ENCODE measurements at places on chromosomes 3 and 15. TPM values are rescaled to one million over a fixed set of nuclear protein-coding genes. Genes with fewer than 3 reads are reported as not detected.

GRCh38 chr15:47652328-47652727 lies 65.0 kb upstream of the SEMA6D start:
- no peak overlapping the region for H3K27ac ChIP-seq
- H3K27me3 ChIP-seq, result no peaks in the 10 kb centered on the region
- no peaks in the 10 kb centered on the region for H3K36me3 ChIP-seq
- peaks cover 7% of the 10 kb centered on the region for H3K4me1 ChIP-seq
- no peak for DNase-seq

GRCh38 chr15:40353697-40354096 lies 2.9 kb downstream of the PHGR1 start:
- peaks cover 26% of the 10 kb centered on the region for H3K4me1 ChIP-seq
- H3K27me3 ChIP-seq, result no peaks in the 10 kb centered on the region
- peak overlapping the region; percentile 34 for H3K27ac ChIP-seq
- no peak overlapping the region for H3K4me3 ChIP-seq
- no peaks in the 10 kb centered on the region for H3K36me3 ChIP-seq

DNA sequence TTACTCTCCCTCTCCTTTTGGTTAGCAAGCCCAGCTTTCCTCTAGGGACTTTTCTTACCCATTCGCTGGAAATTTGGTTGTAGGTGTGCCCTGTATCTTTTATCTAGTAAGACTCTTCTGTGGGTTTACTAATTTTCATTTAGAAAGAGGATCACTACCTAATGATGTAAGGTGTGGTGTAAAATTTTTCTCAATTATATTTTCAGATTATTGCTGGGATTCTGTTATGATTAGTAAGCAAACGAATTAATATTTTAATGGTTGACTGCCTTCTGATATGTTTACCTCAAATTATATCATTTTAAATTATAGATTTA lies 28.5 kb downstream of the PLCL2 start:
- DNase-seq, result no peak
- H3K27me3 ChIP-seq, result no peaks in the 10 kb centered on the region
- H3K27ac ChIP-seq, result no peak overlapping the region
- H3K4me3 ChIP-seq, result no peak overlapping the region
- no peaks in the 10 kb centered on the region for H3K36me3 ChIP-seq

DNA sequence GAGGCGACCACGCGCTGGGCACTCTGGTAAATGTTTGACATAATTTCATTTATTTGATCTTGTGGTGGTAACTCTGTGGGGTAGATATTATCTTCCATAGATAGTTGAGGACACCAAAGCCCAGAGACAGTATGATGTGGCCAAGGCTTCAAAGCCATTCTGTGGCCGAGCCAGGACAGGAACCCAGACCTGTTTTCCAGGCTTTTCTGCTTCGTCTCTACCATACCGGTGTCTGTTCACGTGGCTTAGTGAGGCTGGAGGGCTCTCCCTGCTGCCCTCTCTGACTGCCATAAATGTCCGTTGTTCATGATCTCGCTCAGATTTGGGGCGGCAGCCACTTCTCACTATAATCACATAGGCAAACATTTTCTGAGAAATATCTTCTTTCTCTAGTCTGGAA lies 134.7 kb downstream of the PEX5L start:
- no peaks in the 10 kb centered on the region for H3K27me3 ChIP-seq
- DNase-seq, result no peak
- no peaks in the 10 kb centered on the region for H3K4me1 ChIP-seq
- no peak overlapping the region for H3K4me3 ChIP-seq

GRCh38 chr3:30770387-30770786 lies 124.1 kb downstream of the GADL1 start:
- no peak overlapping the region for H3K4me3 ChIP-seq
- no peaks in the 10 kb centered on the region for H3K36me3 ChIP-seq
- H3K27me3 ChIP-seq, result no peaks in the 10 kb centered on the region
- no peaks in the 10 kb centered on the region for H3K4me1 ChIP-seq
- no peak overlapping the region for H3K27ac ChIP-seq

- H3K4me3 ChIP-seq, result no peak overlapping the region
- H3K27me3 ChIP-seq, result no peaks in the 10 kb centered on the region
These were observed 25.7 kb upstream of the MYLK start for GRCh38 chr3:123909785-123910184.

- no peaks in the 10 kb centered on the region for H3K36me3 ChIP-seq
- H3K27ac ChIP-seq, result no peak overlapping the region
- H3K4me3 ChIP-seq, result no peak overlapping the region
- DNase-seq, result no peak
- no peaks in the 10 kb centered on the region for H3K4me1 ChIP-seq
- H3K27me3 ChIP-seq, result no peaks in the 10 kb centered on the region
These were observed 53.2 kb downstream of the WNT7A start for GRCh38 chr3:13826672-13827071.

DNA sequence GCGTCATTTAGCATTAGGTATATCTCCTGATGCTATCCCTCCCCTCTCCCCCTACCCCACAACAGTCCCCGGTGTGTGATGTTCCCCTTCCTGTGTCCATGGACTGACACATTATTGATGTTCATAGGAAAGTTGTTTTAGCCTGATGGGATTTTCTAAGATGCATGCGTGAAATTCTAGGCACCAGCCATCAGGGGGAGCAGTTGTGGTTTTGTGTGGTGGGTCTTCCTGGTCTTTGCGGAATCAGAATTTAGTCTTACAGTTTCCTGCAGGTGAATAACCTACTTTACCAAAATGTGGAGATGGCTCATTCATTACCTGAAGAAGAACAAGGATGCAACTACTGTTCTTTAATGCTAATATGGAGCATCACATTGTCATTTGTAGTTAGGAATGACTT lies 455.0 kb upstream of the THBS1 start:
- H3K36me3 ChIP-seq, result no peaks in the 10 kb centered on the region
- no peak overlapping the region for H3K27ac ChIP-seq
- H3K4me3 ChIP-seq, result no peak overlapping the region
- peaks cover 28% of the 10 kb centered on the region for H3K4me1 ChIP-seq
- H3K27me3 ChIP-seq, result no peaks in the 10 kb centered on the region

DNA sequence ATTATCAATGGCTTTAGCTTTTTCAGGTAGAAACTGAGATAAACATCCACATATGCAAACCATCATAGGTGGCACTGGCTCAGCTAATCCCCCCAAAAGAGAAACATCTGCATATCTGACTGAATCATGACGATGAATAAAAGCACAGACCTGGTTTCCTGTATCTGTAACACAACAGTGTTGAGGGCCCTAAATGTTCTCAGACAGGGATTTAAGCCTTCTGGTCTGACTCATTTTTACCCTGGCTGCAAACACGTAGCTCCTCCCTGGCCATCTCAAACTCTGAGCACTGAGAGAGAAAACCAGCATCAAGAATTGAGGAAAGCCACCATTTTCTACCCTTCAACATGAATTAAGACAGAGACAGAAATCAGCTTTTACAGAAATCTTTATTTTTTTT lies 35.2 kb downstream of the GLB1 start:
- peak overlapping the region; percentile 92 for H3K27ac ChIP-seq
- DNase-seq, result peak; percentile 65
- peaks cover 34% of the 10 kb centered on the region for H3K4me1 ChIP-seq
- no peaks in the 10 kb centered on the region for H3K27me3 ChIP-seq
- no peak overlapping the region for H3K4me3 ChIP-seq
- no peaks in the 10 kb centered on the region for H3K36me3 ChIP-seq

Gene TTLL3
- 20.5 TPM for total RNA-seq

Gene GOLGA8S
- total RNA-seq, result 0.03 TPM

Gene SNRPN
- total RNA-seq, result 225 TPM

Gene TMC3
- total RNA-seq, result 0.43 TPM

Gene CHDH
- 30.1 TPM for total RNA-seq

Data from hepatocyte (in vitro differentiated cells).